ENCODE measurements at places on chromosomes 3 and 15.

DNA sequence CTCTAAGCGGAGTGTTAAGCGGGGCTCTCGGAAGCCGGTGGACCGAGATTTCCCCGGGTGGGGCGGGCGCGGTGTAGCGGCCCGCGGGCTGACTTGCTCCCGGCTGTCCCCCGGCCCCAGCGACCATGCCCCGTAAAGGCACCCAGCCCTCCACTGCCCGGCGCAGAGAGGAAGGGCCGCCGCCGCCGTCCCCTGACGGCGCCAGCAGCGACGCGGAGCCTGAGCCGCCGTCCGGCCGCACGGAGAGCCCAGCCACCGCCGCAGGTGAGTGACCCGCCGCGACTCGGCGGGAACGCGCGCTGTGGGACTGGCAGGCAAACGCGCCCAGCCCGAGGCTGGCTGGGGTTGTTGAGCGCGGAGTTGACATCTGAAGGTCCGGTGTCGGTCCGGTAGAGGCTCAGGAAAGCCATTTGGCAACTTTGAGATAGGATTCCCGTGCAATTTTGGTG, 1.3 kb downstream of the SMC4 start:
- peak; percentile 66 for DNase-seq

DNA sequence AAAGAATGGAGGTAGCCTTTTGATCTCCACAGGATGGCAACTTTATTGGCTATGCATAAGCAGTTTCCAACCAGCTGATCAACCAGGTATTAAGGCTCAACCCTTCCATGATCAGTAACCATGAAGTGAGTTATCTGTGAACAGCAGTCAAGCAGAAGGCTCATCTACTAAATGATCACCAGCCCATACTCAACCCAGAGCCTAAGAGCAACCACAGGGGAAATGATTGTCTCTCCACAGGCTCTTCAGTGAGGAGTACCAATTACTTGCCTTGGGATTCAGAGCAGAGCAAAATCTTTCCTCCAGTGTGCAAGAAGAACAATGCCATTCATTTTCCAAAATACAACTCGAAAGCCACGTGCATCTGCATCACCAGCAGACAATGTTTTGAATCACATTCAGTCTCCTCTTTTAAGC, 754.8 kb downstream of the ROBO1 start:
- no peak for DNase-seq

DNA sequence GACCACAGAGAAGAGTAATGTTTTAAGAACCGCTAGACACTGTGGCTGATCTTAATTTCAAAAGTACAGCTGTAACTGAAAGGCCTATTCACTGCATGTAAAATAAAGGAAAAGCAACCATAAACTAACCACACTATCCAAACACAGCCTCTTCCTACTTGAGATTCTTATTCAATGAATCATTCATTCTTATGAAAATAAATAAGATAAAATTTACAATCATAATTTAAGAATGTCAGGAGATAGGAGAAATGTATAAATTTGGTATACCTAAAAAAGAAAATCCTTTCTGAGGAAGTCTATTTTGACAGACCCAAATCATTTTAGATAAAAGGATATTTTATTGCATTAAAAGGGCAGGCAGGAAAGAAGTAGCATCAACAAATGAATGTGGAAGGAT, 533.5 kb upstream of the ZNF385D start:
- no peak for DNase-seq

GRCh38 chr3:185880600-185880999, 55.8 kb upstream of the IGF2BP2 start:
- DNase-seq = no peak

GRCh38 chr3:160653512-160653911, 23.4 kb upstream of the ARL14 start:
- no peak for DNase-seq
